SK-N-DZ (cell line): ENCODE measurements at places on chromosomes 11 and 22.

DNA sequence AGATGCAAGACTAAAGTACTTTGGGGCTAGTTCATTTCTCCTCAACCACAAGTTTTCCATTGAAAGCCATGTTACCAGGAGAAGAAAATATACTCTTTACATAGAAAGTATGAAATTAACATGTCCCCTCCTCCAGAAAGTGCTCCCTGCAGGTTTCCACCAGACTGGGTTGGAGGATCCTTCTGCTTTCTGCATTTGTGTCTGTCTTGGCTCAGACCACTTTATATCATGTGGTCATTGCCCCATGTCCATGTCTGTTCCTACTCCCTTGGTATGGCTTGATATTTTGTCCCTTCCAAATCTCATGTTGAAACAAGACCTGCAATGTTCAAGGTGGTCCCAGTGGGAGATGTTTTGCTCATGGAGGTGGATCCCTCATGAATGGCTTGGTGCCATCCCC lies 28.4 kb upstream of the ACER3 start:
- DNase-seq = no peak

- no peak for DNase-seq
Measured at GRCh38 chr22:24406322-24407277, 20.8 kb upstream of the ADORA2A start.

DNA sequence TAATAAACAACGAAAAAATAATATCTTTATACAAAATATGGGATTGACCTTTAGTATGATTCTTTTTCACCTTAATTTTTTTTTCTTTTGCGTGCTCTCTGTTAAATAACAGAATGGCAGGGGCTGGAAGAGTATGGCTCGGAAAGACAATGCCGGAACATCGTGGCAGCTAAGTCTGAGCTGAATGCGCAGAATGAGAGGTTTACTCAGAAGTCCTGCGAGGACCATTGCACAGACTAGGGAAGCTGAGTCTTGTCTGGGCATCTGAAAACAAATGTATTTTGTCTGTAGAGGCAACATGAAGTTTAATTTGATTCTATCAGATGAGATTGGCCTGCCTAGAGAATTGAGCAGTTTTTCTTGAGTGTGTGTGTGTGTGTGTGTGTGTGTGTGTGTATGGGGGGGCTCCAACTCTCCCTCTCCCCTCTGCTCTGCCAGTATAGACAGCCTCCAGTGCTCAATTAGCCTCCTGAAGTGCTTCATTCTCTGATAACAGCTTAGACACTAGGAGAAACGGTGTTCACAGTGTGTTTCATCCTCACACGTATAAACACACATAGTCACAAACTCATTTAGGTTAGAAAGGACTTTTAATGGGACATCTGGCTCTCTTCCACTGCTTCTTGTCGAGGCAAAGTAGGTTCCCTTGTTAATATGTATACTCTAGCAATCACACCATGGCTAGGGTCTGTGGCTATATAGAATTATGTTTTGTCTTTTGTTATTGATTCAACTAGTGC lies 244.3 kb upstream of the SORL1-AS1 start:
- no peak for DNase-seq

DNA sequence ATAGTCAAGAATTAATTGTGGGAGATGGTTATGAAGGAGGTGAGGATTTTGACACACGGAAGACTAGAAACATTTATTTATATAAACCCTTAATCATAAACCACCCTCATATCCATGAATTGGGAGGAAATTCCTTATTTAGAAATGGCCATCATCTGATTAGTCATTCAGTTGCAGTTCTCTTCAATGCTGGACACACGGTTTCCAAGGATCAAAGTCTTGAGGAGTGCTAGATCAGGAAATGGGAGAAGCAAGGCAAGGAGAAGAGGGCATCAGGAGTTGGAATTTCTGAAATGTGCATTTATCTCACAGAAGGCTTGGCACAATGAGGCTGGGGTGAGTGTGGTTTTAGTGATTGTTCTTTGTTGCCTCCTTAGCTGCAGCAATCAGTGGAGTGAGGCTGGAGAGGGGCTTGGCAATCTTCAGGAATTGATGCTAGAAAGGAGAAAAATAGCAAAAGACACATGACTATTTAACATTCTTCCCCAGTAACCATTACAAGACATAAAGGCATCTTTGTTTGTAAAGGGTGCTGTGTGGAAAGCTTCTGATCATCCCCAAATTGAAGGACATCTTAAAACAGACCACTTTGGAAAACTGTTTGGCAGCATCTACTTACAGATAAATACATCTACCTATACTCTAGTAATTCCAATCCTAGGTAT lies 21.6 kb upstream of the GDPD4 start:
- DNase-seq = no peak

DNA sequence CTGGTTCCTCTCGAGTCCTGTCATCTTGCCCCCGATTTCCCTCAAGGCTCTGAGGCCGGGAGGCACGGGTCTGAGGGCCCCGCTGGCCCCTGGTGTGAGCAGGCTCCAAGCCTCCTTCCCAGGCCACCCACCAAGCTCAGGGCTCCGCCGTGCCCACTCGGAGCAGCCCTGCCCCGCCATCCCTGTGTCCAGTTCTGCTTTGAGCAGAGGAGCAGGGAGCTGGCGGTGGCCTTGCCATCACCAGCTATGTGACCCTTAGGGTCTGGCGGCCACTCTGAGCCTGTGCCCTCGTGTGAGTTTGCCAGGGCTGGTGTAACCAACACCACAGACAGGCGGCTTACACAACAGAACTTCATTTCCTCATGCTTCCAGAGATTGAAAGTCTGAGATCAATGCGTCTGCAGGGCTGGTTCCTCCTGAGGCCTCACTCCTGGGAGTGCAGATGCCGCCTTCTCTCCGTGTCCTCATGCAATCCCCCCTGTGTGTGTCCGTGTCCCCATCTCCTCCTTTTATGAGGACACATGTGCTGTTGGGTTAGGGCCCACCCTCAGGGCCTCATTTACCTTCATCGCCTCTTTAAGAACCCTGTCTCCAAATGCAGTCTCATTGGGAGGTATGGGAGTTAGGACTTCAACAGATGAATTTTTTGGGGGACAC lies 36.5 kb upstream of the CELSR1 start:
- no peak for DNase-seq

- DNase-seq = no peak
Measured at GRCh38 chr22:47512617-47513016, 750.2 kb downstream of the TBC1D22A start.

GRCh38 chr22:35467681-35468434 lies 67.9 kb downstream of the MCM5 start:
- DNase-seq = peak; percentile 67

DNA sequence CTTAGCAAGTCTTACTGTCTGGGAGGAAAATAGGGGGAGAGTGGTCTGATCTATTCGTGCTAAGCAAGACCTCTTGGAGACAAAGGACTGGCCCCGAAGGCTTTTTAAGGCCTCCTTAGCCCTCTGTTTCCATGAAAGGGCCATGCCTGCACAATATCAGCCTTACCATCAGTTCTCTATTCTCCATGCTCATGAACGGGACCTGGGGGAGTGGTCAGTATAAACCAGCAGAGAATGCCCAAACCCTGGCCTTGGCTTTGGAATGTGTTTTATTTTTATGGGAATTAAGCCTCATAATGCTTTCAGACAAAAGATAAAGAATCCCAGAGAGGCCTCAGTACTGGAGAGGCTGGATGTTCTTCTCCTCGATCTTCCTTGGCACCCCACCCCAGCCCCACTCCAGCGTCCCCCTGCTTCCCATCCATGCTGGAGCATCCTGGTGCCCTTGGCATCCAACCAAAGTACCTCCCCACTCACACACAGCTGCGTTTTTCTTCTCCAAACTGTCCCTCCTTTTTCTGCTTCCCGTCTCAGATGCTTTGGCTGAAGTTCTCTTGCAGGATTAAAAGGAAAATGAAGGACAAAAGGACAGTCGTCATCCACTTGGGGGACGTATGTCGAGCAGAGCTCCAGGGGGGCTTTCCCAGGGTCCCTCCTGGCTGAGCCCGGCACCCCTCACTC lies 18.6 kb downstream of the FXYD6 start:
- no peak for DNase-seq

- no peak for DNase-seq
Measured at GRCh38 chr11:116890193-116890592, 52.8 kb upstream of the APOA1 start.

- DNase-seq = no peak
Measured at GRCh38 chr11:64095273-64095817, 59.6 kb downstream of the FLRT1 start.

DNA sequence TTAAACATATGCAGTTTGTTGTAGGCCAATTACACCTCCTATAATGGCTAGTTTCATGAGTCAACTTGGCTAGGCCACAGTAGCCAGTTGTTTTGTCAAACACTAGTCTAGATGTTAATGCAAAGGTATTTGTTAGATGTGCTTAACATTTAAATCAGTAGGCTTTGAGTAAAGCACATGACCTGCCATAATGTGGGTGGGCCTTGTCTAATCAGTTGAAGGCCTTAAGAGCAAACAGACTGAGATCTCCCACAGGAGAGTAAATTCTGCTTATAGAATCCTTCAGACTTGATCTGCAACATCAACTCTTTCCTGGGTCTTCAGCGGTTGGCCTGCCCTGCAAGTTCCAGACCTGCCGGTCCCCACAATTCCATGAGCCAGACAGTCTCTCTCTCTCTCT lies 1345.9 kb downstream of the BRD1 start:
- DNase-seq = no peak

DNA sequence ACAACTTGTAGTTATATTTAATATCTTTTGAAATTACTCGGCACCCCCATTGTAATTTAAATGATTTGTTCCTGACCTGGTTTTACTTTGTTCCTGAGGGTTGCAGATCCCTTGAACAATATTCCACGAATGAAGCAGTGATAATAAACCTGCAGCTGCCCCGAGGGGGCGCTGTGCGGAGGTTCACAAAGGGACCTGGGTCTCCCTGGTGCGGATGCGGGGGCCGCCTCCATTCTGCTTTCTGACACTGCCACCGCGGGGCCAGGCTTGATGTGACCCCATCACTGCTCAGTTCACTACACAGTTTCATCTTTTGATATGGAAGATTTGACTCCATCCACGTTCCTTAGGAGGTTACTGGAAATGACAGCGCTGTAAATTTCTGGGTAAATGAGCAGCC lies 62.9 kb upstream of the PRODH start:
- no peak for DNase-seq

- DNase-seq = no peak
Measured at GRCh38 chr11:32420937-32421901, 14.1 kb downstream of the WT1 start.

- DNase-seq = no peak
Measured at GRCh38 chr22:28395920-28396753, 283.5 kb downstream of the TTC28 start.

DNA sequence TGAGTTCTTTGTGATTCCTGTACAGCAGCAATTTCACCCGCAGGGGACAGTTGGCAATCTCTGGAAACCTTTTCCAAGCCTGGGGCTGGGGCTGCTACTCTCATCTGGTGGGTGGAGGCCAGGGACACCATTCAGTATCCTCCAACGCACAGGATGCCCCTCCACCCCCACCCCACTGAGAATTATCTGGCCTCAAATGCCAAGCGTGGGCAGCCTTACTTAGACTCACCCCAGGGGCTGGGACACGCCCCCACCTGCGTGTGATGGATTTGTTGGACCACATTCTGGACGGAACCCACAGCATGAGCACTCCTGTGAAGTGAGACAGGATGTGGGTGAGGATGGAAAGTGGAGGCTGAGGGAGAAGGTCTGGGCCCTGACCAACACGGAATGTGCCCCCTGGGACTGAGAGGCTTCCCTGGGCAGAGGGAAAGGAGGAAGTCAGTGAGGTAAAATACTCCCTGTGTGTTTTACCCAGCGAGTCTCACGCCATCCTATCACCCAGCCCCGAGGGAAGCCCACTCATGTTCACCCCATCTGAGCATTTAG lies 13.7 kb downstream of the RASD2 start:
- DNase-seq = no peak

- DNase-seq = no peak
Measured at GRCh38 chr22:39212721-39213376, 31.9 kb downstream of the PDGFB start.
